Activated T-helper 2 cell treated with anti-CD3 and anti-CD28 coated beads, Interferon-gamma antibody, Interleukin-2, Interleukin-4, amounts not matched to agents 10 μg/mL and 5 μg/mL and 100 μg/mL, durations not matched to agents 14 hours and 24 hours and 36 hours (primary cell): ENCODE measurements at places on chromosomes 13 and 19. TPM values are rescaled to one million over a fixed set of nuclear protein-coding genes. Genes with fewer than 3 reads are reported as not detected.
A peak's percentile ranks its signal among the peaks of the same experiment; 100 is the strongest.

- H3K27ac ChIP-seq: no peak overlapping the region
- no peak overlapping the region for H3K4me3 ChIP-seq
- no peaks in the 10 kb centered on the region for H3K36me3 ChIP-seq
- H3K27me3 ChIP-seq: peaks cover 6% of the 10 kb centered on the region
- no peaks in the 10 kb centered on the region for H3K4me1 ChIP-seq
- no peak for DNase-seq
Measured at GRCh38 chr13:34933349-34933748, 8.7 kb upstream of the NBEA start.

Gene PRR22
- 5.7 and 6.1 TPM in 2 replicates for total RNA-seq

- no peak overlapping the region for H3K4me3 ChIP-seq
- H3K27me3 ChIP-seq: no peaks in the 10 kb centered on the region
- peaks cover 36% of the 10 kb centered on the region for H3K36me3 ChIP-seq
- no peak overlapping the region for H3K27ac ChIP-seq
- DNase-seq: no peak
Measured at GRCh38 chr13:36829753-36830152, 10.7 kb downstream of the RFXAP start.

- no peaks in the 10 kb centered on the region for H3K27me3 ChIP-seq
- no peak overlapping the region for H3K27ac ChIP-seq
- no peak overlapping the region for H3K4me3 ChIP-seq
- no peak for DNase-seq
- no peaks in the 10 kb centered on the region for H3K4me1 ChIP-seq
Measured at GRCh38 chr13:95714142-95714832, 37.3 kb downstream of the DNAJC3 start.

- no peak overlapping the region for H3K27ac ChIP-seq
- no peaks in the 10 kb centered on the region for H3K27me3 ChIP-seq
- peaks cover 6% of the 10 kb centered on the region for H3K4me1 ChIP-seq
- no peak overlapping the region for H3K4me3 ChIP-seq
- peaks cover 56% of the 10 kb centered on the region for H3K36me3 ChIP-seq
Measured at GRCh38 chr19:30017172-30017571, 75.1 kb downstream of the URI1 start.

Gene ZNF77
- 3.5 and 4.0 TPM in 2 replicates for total RNA-seq

Gene SIGLECL1
- total RNA-seq: not detected in 2 replicates

Gene CGB5
- total RNA-seq: not detected in 2 replicates

DNA sequence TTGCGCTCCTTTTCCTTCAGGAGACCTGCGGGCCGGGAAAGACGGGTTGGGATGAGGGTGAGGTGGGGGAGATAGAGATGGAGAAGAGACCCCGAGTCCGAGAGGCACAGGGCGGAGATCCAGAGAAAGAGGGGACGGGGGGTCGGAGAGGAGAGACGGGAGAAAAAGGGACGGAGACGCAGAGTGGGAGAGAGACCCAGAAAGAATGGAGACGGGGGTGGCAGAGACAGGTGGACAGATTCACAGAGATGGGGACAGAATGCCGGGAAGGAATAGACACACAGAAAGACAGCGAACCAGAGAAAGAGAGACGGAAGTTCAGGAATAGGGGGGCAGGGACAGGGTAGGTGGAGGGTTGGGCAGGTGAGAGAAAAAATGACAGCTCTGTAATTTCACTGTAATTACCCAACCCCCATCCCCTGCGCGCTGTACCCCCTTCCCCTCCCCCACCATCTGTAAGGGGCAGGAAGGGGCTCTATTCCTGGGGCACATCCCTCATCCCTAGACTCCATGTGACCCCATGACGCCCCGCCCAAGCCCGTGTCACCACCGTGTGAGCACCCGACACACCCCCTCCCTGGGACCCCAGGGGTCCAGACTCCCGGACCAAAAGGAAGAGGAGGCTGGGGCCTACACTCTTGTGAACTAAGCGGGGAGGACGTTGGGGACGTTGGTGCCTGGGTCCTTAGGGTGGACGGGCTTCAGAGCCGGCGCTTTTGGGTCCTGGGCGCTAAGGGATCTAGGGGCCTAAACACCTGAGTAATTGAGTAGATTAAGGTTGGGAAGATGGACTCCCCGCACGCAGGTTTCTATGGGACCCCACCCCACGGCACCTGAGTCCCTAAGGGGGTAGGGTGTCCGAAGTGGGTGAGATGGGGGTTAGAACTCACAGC lies 967 bp downstream of the DBP start:
- peak overlapping the region; percentile 85 for H3K27ac ChIP-seq
- peaks cover 33% of the 10 kb centered on the region for H3K4me1 ChIP-seq
- H3K36me3 ChIP-seq: no peaks in the 10 kb centered on the region
- H3K4me3 ChIP-seq: peak overlapping the region; percentile 83

Gene TSHZ3
- 0.66 and 1.3 TPM in 2 replicates for total RNA-seq
